AG04450 (cell line): ENCODE measurements at places on chromosomes 4 and X.

- no peak for DNase-seq
These were observed 149.5 kb upstream of the MBNL3 start for GRCh38 chrX:132638313-132638712.

GRCh38 chr4:163773940-163774339 is 279.4 kb downstream of the TMA16 start:
- DNase-seq, result no peak

GRCh38 chr4:53786632-53787031 is 195.3 kb upstream of the LNX1 start:
- DNase-seq, result peak; percentile 92

GRCh38 chr4:56468097-56468422 is 643 bp downstream of the SRP72 start:
- DNase-seq, result no peak

GRCh38 chrX:18701621-18702361 is 5.7 kb upstream of the PPEF1 start:
- DNase-seq, result no peak

GRCh38 chr4:48227662-48228061 is 42.0 kb downstream of the TEC start:
- DNase-seq, result no peak

DNA sequence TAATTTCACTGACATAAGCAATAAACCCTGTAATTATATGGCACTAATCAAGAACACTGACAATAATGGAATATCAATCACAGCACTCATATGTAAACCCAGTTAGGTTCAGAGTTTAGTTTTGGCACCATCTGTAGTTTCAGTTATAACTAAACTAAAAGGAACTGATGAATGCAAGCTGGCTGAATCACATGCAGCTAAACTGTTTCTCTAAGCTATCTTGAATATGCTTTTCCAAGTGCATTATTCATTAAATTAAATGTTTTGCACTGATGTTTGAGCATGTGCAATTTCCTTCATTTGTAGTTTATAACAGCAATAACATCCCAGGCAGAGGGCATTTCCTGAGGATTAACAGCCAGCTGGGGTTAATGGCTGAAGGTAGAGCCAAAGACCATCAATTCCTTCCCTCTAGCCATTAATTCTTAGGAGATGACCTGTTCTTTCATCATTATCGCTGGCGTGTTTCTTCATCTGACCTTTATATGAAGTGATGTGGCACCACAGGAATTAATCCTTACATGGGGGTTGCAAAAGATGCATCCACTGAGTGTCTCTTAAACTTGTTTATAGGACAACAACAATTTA is 562.8 kb upstream of the IGFBP7 start:
- DNase-seq, result no peak

DNA sequence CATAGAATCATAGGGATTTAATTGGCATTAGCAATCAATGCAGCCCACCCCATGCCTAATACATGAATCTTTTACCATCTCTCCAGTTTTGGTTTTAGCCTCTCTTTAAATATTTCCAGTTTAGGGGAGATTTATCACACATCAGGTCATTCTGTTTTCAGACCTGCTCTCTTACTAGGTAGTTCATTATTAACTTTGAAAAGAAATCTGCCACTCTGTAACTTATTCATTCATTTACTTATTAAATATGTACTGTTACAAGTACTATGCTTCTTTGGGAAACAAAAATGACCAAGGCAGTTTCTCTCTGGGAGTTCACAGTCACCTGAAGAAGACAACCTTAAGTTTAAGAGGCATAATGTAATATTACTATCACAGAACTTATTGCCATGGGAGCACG is 62.1 kb downstream of the USO1 start:
- DNase-seq, result no peak

- no peak for DNase-seq
These were observed 75.8 kb upstream of the IQCM start for GRCh38 chr4:149891426-149891825.
